ENCODE measurements at places on chromosomes 7 and 10.
A peak's percentile ranks its signal among the peaks of the same experiment; 100 is the strongest.

DNA sequence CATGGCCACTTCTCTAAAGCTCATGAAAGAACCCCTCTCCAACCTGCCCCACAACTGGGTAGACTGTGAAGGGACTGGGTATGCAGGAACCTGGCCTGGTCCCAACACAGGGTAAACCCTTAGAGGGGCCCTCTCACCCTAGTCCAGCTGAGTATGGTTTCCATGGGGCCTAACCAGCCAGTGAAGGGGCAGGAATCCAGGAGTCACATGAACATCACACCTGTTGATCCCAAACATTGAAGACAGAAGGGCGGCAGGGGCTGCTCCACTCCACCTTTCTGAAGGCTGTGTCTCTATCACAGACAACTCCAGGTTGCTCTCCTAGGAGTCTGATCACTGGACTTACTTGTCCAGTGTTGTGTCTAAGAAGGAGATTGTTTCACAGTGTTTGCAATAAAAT is 30.8 kb downstream of the GRID1 start:
- DNase-seq: no peak

- no peak for DNase-seq
These were observed 125.0 kb upstream of the PPP2R2D start for GRCh38 chr10:131775833-131776232.

DNA sequence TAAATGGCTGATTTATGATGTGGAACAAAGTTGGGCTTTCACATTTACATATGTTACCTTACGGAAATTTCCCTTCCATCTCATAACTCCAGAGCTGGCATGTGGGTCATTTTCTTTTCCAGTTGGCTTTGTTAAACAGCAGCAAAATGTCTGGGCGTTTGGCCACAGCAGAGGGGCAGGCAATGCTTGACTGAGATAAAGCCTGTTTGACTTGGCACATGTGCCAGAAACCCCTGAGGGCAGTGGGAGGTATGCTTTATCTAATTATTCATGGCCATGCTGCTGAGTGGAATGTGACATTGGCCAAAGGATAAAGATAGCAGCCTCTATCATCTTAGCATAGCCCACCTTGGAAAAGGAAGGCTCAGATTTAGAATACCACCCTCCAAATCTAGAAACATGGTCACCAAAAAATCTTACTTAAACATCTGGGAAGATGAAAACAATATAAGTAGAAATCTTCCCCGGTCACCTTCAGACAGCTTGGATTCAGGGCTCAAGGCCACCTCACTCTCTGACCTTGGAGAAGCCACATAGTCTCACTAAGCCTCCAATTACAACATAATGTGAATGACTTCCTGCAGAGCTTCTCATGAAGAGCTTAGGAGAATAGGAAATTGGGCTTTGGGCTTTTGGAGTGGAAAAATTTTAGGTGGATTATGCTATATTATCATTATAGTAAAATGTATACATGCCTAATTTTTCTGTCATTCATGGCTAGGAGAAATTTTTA is 101.5 kb downstream of the GRM3 start:
- DNase-seq: no peak

GRCh38 chr10:4011136-4011812 is 226.3 kb upstream of the KLF6 start:
- DNase-seq: no peak

DNA sequence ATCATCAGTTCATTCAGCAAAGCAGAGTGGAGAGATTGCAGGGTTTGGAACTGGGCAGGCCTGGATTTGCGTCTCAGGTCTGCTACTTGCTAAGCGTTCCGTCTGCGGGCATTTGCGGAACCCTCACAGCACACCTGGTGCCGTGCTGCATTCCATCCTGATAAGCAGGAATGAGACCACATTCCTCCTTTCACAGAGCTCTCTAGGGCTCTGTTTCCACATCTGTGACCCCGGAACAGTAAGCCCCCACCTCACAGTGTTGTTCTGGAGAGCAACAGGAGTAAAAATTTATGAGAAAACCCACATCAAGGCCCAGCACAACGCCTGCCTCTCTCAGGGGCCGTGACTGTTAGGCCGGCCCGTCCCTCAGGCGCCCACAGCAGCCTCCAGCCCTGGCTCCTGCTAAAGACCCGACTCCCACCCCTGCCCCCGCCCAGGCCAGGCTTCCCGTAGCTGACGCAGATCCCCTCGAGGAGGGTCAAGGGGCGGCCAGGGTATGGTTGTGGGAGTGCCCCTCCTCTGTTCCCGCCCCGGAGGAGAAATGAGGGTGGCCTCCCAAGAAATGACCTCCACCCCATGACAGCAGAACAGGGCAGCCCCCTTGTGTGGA is 128.9 kb downstream of the RGS10 start:
- no peak for DNase-seq

- no peak for DNase-seq
These were observed at the start of gene SLIT1 for GRCh38 chr10:97185326-97186058. SLIT1 (minus strand) TSS chr10:97185959; CDS start chr10:97185674, 285 bp downstream.

DNA sequence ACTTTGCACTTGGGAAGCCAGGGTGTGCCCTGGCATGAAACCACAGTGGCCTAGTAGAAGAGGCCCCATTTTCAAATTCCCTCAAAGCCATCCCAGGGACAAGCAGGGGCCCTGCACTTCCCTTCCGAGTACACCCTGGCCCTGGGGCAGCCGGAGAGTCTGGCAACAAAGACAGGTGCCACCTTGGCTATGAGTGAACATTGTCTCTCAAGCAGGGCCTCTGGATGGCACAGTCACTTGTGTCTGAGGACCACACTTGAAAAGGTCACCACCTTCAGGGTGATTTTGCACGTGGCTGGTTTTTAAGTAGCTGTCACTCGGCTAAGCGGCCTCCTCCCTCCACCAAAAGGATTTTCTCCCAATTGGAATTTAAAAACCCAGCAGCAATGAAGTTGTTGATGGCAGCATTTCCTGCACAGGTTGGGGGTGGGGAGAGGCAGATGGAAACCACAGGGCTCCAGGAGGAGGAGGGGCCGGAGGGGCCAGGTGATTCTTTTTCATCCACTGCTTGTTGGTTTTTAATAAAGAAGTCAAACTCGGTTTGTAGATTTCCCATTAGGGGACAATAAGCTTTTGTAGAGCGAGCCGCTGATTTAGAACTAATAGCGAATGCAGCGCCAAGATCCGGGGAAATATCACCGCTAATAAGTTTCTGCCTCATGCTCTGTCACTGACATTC is 33.9 kb downstream of the C10orf105 start:
- DNase-seq: no peak

- no peak for DNase-seq
These were observed 246.7 kb downstream of the ETV1 start for GRCh38 chr7:13742811-13743210.

- DNase-seq: no peak
These were observed 133.3 kb downstream of the CCDC3 start for GRCh38 chr10:12868229-12868628.

GRCh38 chr7:128841921-128842673 is 11.9 kb downstream of the FLNC start:
- DNase-seq: peak; percentile 41

GRCh38 chr7:55129541-55130394 is 111.0 kb downstream of the EGFR start:
- DNase-seq: no peak

DNA sequence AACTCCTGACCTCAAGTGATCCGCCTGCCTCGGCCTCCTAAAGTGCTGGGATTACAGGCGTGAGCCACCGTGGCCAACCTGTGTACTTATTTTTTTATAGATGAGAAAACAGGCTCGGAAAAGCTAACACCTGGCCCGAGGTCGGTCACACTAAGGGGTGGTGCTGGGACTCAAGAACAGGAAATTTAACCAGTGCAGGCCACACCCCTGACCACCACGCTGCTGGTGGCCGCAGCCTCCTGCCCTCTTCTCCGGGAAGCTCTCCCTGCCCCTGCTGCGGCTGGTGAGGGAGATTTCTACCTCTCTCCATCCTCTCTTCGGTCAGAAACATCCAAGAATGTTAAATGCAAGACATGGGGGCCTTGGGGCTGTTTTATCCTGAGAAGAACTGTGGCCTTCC is 63.2 kb downstream of the TNRC18 start:
- no peak for DNase-seq

DNA sequence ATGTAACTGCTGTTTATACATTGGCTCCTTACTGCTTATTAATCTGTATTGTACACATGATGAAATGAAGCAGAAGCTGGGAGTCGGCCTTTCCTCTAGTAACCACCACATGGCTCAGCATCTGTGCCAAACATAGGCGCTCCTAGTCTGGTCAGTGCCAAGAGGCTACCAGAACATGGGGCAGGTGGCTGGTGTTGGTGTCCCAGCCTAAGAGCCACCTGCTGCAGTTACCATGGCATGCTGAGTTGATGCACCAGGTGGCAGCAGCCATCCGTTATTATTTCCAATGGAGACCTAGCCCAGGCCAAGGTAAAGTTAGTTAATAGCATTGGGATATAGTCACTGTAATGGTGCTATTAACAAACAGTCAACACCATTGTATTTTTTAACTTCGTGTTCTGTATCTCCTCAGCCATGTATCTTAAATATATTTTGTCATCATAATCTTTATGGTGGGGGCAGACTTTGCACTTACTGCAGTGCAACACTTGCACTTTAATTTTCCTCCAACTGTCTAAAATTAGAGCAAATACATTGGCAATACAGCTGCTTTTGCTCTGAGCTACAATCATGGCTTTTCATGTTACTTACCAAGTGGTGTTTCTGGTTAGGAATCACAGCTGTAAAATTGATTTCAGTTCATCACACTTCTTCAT is 33.1 kb downstream of the HBP1 start:
- DNase-seq: no peak

DNA sequence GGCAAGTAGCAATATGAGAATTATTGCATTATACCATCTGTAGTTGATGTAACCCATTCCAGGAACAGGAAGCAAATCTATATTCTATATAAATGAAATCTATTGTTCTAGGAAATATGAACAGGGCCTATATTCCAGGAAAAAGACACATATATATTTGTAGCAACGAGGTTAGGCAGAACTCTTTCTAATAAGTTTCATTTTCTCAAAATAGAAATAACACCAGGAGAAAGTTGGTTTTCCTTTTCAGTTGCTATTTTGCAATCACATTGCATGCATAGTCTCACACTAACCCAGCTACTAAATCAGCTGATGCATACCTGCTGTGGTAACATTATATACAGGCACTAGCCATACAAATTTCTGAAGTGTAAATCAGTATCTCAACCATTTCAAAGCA is 6.2 kb upstream of the IFIT2 start:
- DNase-seq: no peak

Data from effector CD4-positive, alpha-beta T cell (primary cell).